ENCODE measurements at places on chromosomes 5 and 9.

- no peak for DNase-seq
These were observed 143.1 kb upstream of the KLF4 start for GRCh38 chr9:107632661-107633060.

DNA sequence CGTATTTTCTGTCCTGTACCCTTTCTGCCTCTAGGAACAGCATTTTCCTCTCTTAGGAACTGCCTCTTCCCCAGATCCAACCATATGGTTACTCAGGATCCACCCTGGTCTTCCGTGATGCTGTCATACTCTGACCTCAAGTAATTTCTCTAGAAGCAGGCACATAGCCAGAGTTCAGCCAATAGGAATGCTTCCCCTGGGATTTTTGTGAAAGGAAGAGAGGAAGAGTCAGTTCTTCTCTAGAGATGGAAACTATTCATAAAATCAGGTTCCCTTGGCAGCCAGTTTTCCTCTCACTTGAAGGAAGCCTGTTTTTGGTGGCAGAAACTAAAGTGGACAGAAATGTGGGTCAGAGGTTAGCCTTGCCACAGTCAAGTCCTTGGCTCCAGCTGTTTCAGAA, 400.1 kb upstream of the PCSK5 start:
- no peak for DNase-seq

DNA sequence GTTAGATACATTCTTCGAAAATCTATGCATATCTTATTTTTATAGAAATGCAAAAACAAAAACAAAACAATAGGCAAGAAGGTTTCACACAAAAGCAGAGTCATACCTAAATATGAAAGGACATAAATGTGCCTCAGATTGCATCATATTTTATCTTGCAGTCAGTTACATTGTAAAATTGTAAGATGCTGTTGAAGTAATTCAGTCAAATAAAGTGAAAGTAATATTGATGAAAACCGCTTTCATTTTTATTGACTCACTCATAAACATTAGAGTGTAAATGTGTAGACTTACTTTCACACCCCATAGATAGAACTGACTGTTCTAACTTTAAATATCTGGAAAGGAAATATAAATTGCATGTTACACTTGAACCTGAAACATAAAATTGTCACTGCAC, 931.5 kb upstream of the NUDT12 start:
- DNase-seq = no peak

DNA sequence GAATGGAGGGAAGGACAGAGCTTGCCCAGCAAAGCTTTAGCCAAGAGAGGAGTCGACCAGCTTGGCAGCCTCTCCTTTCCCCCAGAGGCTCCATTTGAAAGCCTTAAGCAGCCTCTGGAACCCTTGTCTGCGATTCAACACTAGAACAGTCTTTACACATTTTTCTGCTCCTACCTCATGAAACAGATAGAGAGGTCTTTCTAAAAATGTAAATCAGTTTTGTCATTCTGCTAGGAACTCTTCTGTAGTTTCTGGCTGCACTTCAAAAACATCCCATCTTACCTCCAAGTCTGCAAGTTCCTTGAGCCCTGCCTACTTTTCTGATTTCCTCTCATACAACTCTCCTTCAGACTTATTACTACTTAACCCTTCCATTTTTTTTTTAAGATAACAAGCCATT, 70.1 kb downstream of the PDE4D start:
- no peak for DNase-seq

DNA sequence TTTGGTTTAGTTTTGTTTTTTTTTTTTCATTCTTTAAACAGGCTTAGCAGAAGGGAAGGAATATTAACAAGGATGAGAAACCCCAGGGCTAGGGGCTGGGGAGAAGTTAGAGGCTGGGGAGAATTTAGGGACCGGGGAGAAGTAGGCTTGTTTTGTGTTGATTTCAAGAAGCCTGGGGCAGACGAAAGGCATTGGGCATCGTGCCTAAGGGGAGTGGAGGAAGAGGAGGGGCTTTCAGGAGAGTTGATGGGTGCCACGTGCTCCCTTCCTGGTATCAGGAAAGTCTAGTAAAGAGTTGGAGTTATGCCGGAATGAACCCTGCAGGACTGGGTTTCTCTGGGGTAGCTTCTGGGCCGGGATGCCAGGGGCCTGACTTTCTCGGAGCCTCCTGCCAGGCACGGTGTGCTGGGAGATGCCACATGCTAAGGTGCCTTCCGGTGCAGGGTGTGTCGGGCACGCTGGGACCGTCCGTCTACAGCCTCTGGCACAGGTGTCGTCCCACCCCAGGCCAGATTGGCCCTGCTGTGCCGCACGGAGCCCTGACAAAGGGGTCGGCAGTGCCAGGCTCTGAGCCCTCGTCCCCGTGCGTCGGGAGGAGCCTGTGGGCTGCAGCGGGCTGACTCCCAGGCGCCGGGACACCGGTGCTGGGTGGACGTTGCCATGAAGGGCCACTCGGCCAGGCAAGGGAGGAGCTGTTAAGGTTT, 159.9 kb downstream of the OLFM1 start:
- no peak for DNase-seq

GRCh38 chr5:60820593-60821487, 23.2 kb downstream of the ELOVL7 start:
- DNase-seq = no peak

GRCh38 chr5:53892224-53892623, 331.8 kb downstream of the NDUFS4 start:
- no peak for DNase-seq

- DNase-seq = no peak
These were observed 38.0 kb downstream of the CAMK4 start for GRCh38 chr5:111262153-111262552.

GRCh38 chr5:56356121-56356835, 123.1 kb upstream of the ANKRD55 start:
- no peak for DNase-seq

GRCh38 chr5:147310059-147310704, 75.4 kb downstream of the STK32A start:
- DNase-seq = peak; percentile 2

DNA sequence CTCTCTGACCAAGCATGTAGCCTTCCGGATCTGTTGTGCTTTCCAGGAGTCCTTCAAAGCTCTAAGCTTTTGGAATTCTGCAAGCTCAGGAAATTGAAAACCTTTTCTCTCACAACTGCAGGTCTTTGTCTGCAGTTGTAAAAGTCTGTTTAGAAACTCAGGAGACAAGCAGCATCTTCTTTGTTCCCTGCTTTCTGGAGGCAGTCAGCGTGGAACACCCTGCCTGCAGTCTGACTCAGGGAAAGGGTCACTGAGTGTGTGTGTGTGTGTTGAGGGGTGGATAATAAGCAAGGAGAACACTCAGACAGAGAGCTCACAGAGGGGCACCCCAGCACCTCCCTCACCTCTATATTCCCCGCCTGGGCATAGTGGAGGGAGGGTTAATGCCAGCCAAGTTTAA, 29.1 kb downstream of the KCNIP1 start:
- no peak for DNase-seq

DNA sequence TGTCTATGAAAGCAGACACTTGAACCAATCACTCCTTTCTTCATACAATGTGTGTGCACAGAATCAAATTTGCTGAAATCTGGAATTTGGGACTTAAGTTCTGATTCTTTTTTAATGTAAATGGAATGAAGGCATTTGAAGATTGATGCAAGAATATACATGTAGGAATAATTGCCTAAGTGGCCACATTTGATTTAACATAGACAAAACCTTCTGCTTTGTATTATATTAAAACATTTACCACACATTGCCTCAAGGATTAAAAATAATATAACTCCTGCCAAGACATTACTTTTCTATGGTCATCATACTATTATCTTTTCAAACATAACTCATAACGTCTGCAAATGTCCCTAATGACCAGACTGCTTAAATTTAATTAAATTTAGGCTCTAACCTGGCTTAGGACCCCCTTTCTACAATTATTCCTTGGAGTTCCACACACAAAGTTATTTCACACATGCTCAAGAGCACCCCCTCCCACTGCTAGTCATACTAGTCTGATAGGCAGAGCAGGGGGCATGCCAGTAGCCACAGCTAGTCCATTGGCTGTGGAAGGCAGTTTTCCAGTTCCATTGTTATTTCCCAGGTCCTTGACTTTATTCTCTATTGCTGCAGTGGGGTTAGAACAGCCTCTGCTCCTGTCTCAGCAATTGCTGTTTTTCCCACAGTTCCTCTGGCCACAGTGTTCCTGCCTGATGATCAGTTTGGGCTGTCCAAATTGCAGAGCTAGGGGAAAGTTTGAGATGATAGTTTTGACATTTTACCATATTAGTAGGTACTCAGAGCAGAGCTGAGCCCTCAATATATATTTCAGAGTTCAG, 360.6 kb upstream of the GRAMD2B start:
- no peak for DNase-seq

DNA sequence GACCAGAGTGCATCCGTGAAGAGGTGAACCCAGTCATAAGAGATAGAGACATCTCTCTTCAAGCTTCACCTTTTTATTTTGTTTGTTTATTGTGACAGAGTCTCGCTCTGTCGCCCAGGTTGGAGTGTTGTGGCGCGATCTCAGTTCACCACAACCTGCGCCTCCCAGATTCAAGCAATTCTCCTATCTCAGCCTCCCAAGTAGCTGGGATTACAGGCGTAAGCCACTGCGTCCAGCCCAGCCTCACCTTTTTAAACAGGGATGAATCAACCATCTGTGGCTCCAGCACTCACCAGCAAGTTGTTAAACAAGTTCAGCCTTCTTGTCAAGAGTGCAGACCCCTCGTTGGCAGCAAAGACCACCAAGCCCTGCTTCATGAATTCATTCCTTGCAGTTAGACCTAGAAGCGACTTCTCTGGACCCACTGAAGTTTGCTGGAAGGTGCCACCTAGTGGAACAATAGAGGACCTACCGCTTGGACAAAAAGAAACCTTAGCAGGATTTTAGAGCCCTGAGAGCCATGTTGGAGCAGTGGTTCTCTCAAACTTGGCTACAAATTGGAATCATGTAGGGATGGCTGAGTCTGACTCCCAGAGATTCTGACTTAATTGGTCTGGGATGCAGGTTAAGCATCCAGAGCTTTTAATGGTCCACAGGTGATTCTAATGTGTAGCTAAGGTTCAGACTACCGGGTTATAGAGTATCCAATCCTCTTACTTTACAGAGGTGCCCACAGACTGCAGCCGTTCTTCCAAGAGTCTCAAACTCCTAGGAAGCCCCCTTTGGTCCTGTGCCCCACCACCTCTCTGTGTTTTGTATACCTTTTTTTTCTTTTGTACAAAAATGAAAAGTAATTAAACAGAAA, 10.5 kb upstream of the GALNT10 start:
- no peak for DNase-seq

- DNase-seq = no peak
These were observed 49.0 kb upstream of the FOXI1 start for GRCh38 chr5:170056561-170057267.

GRCh38 chr9:35385042-35385441, 104.9 kb upstream of the RUSC2 start:
- DNase-seq = peak; percentile 7

DNA sequence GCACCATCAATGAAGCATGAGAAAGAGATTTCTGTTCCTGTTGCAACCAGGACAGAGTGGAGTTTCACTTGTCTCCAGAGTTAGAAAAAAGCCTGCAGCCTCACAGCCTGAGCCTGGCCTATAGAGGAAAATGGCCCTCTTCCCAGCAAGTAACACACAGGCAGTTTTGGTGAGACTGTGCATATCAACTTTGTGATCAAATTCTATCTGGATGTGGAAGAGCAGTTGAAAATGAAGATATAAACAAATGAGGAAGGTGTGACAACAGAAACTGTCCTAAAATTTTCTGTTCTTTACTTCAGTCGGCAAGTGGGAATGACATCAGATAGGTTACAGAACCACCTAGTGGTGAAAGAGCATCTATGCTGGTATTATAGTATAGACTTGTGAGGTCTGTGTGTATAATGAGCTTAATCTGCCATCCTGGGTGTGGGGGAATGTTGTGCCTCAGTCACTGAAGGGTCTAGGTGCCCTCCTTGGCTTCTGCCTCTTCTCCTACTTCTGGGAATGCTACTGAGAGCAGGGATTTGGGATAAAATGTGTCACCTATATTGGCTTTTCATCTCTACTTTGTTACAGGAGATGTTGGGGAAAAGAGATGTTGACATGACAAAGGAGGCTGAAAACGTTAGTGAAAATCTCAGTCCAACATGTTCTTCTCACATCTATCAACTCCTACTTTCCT, 28.2 kb downstream of the YIPF5 start:
- peak; percentile 60 for DNase-seq

- DNase-seq = no peak
These were observed 22.2 kb downstream of the SHB start for GRCh38 chr9:38046661-38047300.

DNA sequence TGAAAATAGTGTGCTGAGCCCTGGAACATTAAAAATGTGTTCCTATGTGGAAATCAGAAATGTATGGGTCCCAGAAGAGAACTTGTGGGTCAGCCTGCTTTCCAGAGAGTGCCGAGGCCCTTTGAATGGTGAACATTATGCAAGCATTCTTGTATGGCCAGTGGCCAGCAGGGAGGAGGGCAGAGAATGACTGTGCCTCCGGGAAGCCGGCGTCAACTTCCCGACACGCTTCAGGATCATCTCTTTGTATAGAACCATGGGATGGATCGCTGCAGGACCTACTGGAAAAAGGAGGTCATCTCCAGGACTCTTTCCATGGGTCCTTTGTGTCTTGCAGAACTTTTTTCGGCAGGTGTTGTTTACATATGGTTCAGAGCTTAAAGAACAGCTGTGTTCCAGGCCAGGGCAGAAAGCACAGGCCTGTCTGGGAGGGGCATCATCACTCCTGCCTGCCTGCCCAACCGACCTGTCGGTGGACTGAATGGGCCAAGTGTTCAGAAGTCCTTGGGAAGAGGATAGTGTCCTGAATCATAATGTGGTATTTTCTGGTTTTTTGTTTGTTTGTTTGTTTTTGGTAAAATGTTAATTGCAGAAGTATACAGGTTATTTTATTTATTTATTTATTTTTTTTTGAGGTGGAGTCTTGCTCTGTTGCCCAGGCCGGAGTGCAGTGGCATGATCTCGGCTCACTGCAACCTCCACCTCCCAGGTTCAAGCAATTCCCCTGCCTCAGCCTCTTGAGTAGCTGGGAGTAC, 9.0 kb downstream of the PRRC2B start:
- peak; percentile 72 for DNase-seq

GRCh38 chr5:75584641-75585040, 26.6 kb upstream of the ANKDD1B start:
- no peak for DNase-seq

DNA sequence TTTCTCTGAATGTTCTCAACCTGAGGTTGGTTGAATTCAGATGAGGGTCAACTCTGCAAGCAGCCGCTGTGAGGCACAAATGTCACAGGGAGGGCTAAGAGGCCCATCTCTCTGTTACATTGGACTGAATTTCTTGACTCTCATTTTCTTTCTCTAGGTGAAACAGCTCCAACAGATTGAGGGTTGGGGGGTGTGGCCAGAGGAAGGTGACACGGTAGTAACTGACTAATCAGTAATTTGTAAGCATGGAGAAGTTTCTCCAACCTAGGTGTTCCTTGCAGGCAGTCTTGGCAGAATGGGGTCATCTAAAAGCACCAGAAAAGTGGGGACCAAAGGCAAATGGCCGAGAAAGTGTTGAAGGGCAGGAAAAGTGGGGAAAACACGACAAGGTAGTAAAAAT, 16.8 kb downstream of the CCT5 start:
- DNase-seq = no peak

DNA sequence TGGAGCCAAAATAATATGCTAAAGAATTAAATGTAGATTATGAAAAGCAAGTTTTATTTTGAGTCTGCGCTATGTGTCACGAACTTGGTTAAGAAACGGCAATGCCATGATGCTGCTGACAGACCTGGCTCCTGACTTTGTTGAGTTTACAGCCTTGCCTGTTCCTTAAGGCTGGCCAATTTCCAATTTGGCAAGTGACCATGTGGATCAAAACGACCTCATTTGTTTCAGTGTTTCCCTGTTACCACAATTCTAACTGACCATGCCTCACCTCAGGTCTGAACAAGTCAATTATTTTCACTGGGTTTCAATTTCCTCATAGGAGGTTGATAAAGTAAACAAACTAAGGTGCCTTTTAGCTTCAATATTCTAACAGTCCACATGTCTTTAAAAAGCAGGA, 461.4 kb downstream of the ZNF608 start:
- DNase-seq = no peak
